ENCODE measurements at places on chromosomes 12 and 14.
A peak's percentile ranks its signal among the peaks of the same experiment; 100 is the strongest.

DNA sequence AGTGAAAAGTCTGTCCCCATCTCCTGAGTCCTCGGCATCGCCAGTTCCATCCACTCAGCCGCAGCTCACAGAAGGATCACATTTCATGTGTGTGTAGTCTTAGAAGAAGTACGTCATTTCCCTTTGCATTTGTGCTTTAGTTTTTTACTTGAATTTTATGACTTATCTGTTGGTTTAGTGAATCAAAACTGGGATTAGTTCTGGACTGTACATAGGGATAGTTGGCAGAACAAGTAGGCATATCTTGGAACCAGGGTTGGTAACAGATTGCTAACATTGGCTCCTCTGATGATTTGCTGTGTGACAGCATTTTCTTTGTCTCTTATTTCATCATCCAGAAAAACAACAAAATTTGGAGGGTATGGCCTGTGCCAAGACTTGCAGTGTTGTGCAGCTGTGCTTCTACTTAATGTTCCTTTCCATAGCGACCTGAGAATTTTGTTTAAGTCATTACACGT is 69.6 kb upstream of the AEBP2 start:
- DNase-seq = no peak

- no peak for DNase-seq
Measured at GRCh38 chr12:19002216-19002615, 127.3 kb upstream of the PLEKHA5 start.

- peak; percentile 37 for DNase-seq
Measured at GRCh38 chr12:113103756-113104450, 31.7 kb downstream of the RASAL1 start.

DNA sequence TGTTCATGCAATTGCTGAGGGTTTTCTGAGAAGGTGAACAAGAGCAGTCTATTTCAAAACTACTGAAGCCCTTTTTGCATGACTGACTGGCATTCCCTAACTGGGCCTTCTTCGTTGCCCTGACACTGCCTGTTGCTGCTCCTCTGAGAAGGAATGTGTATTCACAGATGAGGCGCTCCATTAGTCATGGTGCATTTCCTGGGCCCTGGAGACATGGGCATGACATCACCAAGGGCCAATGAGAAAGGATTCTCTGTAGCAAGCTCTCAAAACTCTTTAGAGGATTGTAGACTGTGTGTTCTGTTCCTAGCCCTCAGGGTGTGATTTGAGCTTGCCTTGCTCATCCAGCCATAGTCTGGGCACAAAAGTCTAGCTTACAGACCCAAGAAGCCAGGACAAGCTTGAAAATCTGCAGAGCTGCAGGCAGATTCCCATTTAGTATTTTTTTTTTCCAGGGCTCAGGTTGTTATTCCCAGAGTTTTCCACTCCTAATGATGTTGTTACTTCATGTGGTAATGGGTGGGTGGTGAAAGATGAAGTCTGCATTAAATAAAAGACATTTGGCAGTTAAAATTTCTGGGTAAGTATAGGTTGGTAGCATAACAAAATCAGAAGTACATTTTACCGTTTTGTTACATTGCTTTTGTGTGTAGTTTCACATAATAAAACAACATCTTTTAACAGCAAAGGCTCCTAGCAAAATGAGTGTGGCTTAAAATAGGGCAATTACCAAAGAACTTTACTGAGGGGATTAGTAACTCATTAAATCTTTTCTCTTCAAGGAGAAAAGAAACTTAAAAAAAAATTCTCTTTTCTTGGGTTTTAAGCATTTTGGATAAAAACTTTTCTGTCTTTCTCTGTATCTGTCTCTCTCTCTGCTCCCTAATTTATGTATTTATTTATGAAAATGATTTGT is 318.4 kb downstream of the RAD51B start:
- no peak for DNase-seq

GRCh38 chr14:37457334-37457733 is 137.7 kb downstream of the FOXA1 start:
- DNase-seq = no peak

DNA sequence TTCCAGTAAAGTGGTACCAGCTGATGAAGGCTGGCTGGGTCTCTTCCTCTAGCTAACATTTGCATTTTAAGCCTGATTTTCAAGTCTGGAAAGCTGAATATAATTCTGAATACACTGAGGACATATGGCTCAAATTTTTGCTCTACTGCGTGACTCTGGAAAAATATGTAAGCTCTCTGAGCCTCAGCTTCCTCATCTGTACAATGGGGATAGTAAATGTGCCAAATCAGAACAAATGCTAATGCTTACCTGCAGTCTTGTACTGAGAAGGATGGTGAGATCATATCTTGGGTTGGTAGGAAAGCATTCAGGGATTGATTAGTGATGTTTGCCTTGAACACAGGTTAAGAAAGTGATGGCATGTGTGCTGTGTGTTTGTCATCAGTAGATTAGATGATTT is 14.6 kb downstream of the HNF1A start:
- DNase-seq = no peak

DNA sequence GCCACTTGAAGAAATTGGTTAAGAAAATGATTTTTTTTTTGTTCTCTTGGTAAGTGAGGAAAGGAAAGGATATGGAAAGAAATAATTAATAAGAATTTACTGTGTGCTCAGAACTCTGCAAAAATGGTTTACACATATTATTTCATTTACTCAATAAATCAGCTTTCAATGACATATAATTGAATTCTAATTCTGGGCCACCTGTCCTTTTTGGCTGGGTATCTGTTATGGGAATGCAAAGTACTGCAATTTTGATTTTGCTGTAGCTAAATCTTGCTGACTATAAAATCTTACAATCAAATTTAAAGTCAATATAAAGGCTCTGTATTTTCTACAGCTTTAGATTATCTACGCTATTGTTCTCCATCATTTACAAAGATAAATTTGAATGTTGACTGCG is 147.1 kb downstream of the GRIP1 start:
- DNase-seq = no peak

GRCh38 chr12:65570451-65571130 is 253.7 kb upstream of the HMGA2 start:
- DNase-seq = no peak

DNA sequence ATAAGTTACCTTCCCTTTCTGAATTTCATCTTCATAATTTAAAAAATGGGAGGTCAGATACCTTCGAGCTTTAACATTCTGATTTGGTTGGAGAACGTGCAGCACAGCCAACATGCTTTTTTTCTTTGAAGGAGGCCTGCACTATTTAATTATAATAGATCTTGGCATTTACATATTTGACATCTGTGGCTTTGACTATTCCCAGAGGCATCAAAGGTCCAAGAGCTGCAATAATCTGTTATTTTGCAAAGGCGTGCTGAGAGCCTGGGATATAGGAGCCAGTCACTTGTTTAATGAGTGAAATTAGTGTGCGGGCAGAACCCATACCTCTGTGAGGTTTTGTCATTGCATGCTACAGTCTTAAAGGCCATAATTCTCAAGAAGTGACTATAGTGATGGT is 26.4 kb downstream of the SLC8A3 start:
- no peak for DNase-seq

DNA sequence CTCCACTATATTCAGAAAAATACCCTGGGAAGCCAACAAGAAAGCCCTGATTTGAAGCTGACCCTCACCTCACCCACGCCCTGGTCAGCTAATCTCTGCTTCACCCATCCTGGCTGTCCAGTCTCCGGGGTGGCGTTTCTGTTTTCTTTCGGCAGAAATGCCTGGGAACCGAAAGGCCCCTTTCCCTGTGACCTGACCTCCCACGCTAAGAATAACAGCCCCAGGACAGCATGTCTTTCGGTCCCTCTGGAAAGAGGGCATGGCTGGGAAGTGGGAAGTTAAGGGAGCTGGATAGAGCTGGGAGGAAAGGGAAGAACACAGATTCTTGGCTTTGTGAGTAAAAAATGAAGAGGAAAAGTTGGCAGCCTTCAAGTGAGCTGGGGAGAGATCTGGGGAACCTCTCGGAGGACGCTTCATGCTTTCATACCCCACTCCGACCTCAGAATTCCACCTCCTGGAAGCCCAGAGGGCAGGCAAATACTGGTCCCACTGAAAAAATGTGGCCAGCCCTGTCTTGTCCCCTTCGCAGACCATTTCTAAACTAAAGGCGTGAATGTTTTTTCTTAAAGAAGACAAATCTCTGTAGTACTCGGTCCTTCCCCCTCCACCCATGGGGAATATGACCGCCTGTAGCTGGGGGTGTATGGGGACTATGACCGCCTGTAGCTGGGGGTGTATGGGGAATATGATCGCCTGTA is 163.0 kb upstream of the FKBP4 start:
- no peak for DNase-seq

DNA sequence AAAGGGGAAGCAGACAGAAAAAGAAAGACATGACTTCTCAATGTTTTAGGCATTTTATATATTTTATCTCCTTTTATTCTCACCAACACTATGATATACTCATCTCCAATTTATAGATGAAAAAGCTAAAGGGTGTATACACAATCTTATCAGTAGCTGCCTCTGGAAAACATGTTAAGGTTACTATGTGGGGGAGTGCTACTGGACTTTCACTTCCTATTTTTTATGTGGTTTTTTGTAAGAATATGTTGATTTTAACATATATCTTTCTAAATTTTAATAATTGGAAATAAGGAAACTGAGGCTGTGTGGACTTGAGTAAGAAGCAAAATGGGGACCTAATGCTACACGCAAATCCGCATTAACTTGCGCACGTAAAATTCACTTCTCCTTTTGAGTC is 99.6 kb upstream of the PDE3A start:
- no peak for DNase-seq

GRCh38 chr12:30978639-30979038 is 52.1 kb downstream of the TSPAN11 start:
- no peak for DNase-seq

DNA sequence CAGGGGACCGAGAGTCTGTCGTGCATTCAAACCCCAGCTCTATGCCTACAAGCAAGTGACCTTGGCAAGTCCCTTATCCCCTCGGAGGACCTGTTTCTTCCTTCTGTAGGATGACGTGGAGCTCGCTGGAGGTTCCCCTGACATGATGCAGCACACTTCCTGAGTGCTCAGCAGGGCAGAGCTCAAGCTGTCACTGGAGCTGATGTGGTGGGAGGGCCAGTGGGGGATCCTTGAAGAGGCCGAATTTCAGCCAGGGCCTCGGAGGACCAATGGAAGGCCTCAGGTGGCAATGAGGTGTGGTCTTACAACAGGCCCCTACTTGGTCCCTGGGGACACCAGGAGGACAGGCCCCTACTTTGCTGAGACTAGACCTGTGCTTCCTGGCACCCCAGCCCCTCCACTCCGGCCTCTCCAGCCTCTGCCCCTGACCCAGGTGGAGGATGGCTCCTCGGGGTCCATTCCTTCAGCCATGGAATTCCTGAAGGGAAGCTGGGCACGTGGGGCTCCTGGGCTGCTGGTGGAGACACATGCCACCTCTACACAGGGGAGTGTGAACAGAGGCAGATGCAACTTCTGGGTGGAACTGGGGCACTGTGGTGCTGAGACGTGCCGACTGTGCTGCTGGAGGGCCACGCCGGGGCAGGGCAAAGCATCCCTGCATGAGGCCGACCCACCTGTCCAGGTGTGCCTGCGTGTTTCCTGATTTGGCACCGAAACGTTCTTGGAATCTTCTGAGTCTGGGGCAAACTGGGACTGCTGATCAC is 18.7 kb upstream of the KIF26A start:
- no peak for DNase-seq

DNA sequence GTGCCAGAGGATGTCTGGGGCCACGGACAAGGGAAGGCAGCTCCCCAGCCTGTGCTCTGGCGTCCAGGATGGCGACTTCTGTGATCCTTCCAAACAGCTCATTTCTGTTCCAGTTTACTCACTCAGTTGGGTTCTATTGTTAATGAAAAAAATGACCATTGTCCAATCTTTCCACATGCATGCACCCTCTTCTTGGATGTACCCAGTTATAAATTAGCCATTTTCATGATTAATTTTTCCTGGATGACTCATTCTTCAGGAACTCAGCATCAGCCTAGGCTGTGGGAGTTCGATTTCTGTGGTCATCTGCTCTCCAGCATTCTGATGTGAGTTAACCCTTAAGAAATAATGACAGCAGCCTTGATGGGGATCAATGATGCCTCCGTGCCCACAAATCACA is 926.8 kb downstream of the BCL11B start:
- DNase-seq = no peak

- DNase-seq = no peak
Measured at GRCh38 chr12:67928621-67929383, 60.4 kb upstream of the IFNG-AS1 start.

GRCh38 chr14:65937079-65937959 is 524.8 kb downstream of the FUT8 start:
- no peak for DNase-seq

DNA sequence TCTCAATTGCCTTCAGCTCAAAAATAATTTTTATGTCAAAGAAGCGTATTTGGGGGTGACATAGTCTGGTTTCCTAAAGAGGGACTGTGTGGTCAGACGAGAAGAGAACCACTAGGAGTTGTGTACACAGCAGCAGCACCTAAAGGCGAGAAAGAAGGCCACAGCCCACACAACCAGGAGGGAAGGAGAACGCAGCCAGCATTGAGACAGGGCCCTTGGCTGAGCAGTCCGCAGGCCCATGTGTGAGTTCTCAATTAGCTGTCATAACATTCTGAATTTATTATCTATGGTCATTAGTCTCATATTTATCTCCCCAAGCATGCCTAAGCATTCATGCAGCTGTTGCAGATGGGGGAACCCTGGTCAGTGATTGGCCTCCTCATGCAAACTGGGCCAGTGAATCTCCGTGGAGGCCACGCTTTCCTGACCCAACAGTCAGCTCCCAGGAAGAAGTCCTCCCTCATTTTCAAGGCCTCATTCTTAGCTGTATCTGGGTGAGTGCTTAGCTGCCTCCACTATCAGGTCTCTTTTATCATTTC is 81.2 kb upstream of the ATF7IP start:
- DNase-seq = no peak

- DNase-seq = no peak
Measured at GRCh38 chr12:77999074-77999715, 168.5 kb downstream of the NAV3 start.

DNA sequence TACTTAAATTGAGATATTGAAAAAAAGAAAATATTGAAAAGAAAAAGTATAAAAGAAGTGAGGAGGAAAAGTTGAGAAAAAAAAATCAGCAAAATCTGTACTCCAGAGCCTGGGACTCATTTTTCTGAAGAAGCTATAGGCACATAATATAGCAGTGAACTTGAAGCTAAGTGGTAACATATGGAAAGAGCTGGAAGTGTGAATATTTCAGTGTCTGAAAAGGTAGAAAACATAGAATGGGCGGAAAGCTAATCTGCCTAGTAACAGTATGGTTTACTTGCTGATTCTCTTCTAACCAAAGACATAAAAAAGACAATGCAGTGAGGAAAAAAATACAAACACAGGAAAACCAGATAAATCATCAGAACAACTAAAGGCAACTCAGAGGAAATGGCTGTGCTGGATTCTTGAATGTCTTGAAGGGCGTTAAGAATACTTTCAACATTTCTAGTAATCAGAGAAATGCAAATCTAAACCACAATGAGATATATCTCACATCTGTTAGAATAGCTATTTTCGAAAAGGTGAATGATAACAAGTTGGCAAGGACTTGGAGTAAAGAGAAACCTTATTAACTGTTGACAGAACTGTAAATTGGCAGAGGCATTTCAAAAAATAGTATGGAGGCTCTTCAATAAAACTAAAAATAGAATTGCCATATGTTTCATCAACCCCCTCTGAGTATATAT is 784.6 kb downstream of the LRFN5 start:
- no peak for DNase-seq

- no peak for DNase-seq
Measured at GRCh38 chr12:91357381-91357780, 174.8 kb upstream of the DCN start.

Data from activated CD8-positive, alpha-beta memory T cell treated with anti-CD3 and anti-CD28 coated beads for 1 hour (primary cell).